ENCODE measurements at places on chromosomes 7 and 10.
A peak's percentile ranks its signal among the peaks of the same experiment; 100 is the strongest.

DNA sequence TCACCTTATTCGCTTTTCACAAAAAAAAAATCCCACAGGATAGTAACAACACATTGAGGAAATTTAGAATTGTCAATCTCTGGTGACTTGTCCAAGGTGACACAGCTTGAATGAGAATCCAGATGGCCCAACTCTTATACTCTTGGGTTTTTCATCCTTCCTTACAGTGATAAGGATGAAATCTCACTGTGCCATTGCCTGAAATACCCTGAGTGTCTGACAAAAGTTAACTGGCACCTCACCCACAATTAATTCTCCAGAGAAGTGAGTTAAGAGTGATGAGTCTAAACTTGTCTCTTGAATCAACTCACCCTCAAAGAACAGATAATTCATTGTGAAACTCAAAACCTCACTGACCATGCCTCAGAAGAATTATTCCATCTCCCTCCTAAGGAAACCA, 18.9 kb downstream of the CHRM2 start:
- no peak for DNase-seq

DNA sequence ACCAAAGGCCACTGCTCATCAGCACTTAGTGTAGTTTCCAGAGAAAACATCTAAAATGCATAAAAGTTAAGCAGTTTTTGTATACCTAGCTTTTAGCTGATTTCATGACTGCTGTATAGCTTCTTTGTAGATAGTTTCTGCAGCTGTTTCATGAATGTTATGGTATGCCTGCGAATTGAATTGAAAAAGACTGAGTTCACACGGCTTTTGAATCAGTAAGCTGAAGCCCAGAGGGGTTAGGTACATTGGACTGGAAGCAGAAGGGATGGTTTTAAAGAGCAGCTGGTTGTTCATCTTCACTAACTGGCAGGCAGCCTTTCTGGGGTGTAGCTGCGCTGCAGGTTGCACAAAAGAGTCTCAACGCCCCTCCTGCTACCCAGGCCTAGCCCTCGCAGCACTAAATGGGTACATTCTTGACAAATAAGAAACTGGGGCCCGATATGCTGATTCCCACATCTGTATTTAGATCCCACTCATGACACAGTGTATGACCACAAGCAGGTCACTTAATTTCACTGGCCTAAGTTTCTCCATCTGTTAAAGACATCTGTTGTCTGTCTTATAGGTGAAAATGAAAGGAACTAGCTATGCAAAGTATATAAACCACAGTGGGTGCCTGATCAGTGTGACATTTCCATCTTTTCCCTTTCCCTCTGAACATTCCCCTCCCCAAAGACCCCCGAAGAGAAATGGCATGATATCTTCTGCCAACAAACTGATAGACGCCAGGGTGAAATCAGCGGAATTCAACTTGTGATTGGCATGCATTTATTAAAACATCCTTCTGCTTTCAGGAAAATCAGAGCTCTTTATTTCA, 85.9 kb upstream of the AGBL3 start:
- DNase-seq = no peak

DNA sequence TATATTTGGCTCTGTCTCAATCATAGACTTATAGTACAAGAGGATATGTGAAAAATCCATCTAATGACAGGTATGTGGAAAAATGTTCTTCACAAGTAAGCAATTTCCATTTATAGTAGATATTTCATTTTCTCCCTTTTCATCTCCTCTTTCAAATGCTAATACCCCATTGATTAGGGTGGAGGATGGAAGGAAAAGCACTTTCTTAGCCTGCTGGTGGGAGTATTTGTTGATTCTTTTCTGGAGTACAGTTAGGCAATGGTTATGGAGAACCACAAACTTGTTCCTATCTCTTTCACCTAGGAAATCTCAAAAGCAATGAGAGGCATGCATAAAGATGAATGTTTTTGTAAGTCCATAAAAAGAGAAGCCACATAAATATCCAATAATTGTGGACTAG, 108.0 kb upstream of the CREB5 start:
- no peak for DNase-seq

GRCh38 chr7:118312051-118312450, 87.5 kb downstream of the ANKRD7 start:
- DNase-seq = peak; percentile 38

GRCh38 chr10:510415-510881, 179.0 kb downstream of the DIP2C start:
- no peak for DNase-seq

GRCh38 chr10:118523775-118524174, 71.7 kb downstream of the PRLHR start:
- no peak for DNase-seq

GRCh38 chr10:62075912-62076311, 174.4 kb downstream of the ARID5B start:
- DNase-seq = no peak

DNA sequence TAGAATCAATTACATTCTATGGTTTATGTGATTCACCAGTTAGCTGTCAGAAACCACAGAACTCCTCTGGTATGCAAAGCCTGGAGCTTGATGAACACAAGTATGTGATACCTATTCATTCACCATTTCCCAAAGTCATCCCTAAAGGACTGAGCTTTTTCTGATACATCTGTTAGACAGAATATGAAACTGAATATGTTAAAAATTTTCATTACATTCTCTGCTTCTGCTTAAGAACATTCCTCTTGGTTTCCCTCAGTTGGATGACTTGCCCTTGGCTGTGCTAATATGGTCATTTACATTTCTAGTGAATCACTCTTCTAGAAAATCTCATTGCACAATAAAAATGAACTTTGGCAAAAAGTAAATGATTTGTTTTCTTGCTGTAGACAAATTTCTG, 10.8 kb upstream of the PON1 start:
- no peak for DNase-seq

- DNase-seq = no peak
Observed at GRCh38 chr7:18408461-18408860, 87.1 kb upstream of the HDAC9 start.

- DNase-seq = no peak
Observed at GRCh38 chr10:83978681-83979383, 160.5 kb upstream of the GHITM start.

DNA sequence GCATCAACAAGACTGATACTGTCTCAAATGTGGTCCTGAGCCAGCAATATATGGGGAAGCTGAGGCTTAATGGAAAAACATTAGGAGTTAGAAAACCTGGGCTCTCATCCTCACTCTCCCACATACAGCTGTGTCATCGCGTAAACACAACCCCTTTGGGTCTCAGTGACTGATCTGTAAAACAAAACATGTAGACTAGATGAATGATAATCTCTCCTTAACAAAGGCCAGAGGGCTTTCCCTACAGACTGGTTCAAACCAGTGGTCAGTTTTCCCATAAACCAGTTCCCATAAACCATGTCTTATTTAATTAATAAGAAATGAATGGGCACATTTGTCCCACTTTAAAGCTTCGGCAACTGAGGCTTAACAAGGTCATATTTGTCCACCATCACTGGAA, 48.1 kb downstream of the OSBPL3 start:
- DNase-seq = no peak

DNA sequence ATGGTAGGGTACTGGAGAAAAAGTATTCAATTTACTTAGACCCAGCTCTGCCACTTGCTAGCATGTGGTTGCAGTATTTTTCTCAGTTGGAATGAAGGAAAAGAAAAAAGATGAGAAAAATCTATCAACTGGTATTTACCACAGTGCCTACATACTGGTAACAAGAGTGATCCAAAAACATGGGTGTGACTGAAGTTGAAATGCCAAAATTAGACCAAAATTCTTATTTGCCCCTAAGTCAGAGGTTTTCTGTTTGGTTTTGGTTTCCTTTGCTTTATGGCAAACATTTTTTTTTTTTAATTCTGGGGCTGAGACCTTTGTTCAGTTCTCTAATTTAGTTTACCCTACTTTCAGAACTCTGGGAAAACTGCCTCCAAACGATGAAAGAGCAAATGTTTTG, 12.3 kb downstream of the HYCC1 start:
- DNase-seq = no peak

DNA sequence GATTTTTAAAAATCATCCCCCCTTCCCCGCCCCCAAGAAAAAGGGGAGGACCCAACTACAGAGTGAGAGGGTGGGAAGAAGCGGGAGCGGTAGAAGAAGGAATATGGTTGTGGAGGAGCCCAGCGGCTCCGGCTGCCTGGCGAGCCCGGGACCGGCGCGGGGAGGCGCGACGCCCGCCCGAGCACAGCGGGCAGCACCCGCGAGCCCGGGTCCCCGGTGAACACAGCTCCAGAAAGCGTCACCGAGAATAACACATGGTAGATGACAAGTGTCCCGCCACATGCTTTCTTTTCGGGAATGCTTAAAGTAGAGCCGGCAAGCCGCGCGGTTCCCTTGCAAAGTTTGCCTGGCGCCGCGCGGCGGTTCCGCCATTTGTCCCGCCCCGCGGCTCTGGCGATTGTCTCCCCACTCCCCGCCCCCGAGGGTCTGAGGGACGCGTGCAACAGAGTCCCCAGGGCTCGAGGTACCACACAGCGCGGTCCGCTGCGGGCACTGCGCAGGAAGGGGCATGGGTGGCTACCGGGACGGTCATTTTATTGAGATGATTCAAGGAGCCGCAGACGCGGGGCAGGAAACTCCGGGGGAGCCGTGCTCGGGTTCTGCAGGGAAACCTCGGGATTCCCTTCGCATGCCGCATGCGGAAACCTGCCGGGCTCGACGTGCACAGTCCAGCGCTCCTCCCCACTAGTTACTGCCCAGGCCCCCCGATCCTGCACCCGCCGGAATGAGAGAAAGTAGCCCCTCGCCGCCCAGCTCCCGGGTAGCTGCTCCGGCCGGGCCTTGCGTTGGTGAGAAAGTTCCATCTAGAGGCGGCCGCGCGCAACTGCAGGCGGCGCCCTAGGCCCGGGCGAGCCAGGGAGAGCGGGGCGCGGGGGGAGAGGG, 781 bp upstream of the GRM8 start:
- no peak for DNase-seq

DNA sequence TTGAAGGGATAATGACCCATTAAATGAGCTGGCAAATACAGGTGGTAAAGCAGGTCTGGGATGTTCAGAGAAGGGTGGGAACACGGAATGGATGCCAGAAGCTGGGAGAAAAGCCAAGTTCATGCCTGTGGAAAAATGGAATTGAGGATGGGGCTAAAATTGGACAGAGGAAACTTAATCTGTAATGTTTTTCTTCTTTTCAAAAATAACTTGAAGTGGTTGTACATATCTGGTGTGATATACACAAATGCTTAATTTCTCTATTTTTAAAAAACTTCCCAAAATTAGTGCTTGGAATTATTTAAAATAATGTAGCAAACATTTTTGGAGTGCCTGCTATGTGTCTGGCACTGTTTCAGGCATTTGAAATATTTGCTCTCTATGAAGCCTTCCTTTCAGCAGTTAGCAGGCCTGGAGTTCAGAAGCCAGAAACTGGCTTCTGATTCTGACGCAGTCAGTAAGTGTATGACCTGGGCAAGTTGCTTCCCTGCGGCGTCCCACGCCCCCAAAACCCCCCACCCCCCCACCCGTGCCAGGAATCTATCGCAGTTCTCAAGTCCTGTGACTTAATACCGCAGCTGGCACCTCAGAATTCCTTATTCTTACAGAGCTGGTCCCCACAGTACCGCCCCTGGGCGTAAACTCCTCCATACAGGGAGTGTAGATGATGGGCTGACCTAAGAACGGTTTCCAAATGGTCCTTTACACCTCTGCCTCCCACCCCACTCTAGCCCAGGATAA, 828 bp upstream of the MALSU1 start:
- no peak for DNase-seq

- no peak for DNase-seq
Observed at GRCh38 chr7:43110791-43111535, 1.5 kb upstream of the HECW1 start.

GRCh38 chr10:97838091-97838490, 11.6 kb upstream of the GOLGA7B start:
- DNase-seq = no peak

- DNase-seq = no peak
Observed at GRCh38 chr7:33562996-33563395, 342.3 kb upstream of the BMPER start.

DNA sequence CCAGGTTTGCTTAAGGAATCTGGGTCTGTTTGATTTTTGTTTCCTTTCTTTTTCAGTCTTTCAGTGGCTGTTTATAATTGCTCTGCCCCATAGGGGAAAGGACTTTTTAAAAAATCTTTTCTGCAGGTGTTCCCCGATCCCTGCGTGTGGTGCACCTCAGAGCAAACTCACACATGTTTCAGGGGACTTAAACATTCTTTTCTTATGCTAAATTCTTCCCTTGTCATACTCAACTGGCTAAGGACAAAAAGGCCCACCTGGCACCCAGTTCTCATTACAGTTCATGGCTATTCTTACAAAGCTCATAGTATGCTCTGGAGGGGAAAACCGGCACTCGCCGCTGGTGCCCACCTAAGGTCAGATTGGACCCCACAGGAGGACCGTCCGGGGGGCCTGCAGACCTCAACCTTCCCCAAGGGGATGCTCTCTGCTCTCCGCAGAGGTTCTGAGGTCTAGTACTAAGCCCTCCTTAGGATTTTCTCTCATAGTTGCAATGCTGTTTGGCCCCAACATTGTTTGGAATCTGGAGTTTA, 220.3 kb downstream of the HGF start:
- DNase-seq = no peak

GRCh38 chr10:103141950-103142349, 51.1 kb downstream of the NT5C2 start:
- no peak for DNase-seq

DNA sequence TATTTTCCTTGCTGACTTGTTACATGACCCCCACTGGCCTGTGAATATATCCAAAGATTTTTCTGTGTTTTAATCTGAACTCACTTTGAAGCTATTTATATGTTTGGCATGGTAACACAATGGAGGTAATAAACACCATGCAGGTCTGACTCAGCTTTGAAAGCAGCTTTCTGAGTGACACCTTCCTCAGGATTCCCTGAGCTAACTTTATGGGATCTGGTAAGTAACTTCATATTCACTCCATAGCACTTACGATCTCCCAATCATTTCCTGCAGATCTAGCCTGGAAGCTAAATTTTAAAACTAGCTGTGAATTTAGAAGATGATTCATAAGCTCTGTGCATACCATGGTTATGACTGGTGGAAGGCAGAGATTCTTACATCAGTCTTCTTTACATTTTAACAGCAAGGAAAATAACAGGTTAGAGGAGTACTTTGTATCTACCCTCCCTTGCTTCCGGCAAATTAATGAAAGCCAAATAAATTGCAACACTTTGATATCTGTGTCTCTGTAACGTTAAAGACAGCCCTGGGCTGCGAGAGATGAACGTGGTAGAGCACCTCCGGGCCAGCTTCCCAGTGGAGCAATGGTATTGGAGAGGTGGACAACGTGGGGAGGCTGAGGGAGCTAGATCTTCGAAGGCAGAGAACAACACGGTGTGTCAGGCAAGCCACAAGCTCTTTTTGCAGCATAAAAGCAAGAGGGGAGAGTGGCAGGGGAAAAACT, 170.2 kb upstream of the KLF14 start:
- no peak for DNase-seq

GRCh38 chr10:70330671-70331070, 46.9 kb upstream of the NPFFR1 start:
- DNase-seq = no peak

GRCh38 chr7:15084368-15084767, 181.8 kb upstream of the DGKB start:
- no peak for DNase-seq
